ENCODE measurements at places on chromosomes 1 and 21. TPM values are rescaled to one million over a fixed set of nuclear protein-coding genes. Genes with fewer than 3 reads are reported as not detected.

Gene PRCC
- 74.7 TPM for total RNA-seq

Gene NTRK1
- total RNA-seq, result not detected

Gene S100A4
- total RNA-seq, result 2,055 TPM

Gene CELA2B
- total RNA-seq, result not detected

Gene SAMSN1
- not detected for total RNA-seq

Gene CATSPERE
- total RNA-seq, result not detected

Gene DNAJC28
- total RNA-seq, result 0.49 TPM

Gene AIM2
- not detected for total RNA-seq

Gene EVA1C
- 53.0 TPM for total RNA-seq

Gene CTH
- total RNA-seq, result 1.7 TPM

All from A549 treated with GW870086 at 1 μM for 4 hours (cell line).